ENCODE measurements at places on chromosomes 11 and 22.
A peak's percentile ranks its signal among the peaks of the same experiment; 100 is the strongest.

GRCh38 chr11:10567446-10567845 is 1.0 kb downstream of the LYVE1 start:
- no peak for DNase-seq

DNA sequence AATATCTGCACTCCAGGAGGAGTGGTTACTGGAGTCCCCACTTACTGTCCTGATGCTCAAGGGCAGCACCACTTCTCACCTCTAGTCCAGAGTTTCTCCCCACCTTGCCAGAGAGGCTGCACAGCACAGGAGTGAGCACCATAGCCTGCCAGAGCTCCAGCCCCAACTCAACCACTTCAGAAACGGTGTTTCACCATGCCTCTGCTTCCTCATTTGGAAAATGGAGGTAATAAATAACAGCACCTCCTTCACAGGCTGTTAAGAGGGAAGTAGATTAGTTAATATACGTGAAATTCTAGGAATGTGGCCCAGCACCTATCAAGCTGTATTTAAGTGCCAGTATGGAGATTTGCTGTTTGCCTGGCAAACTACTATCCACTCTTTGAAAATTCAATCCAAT is 63.0 kb downstream of the GALNT18 start:
- no peak for DNase-seq

GRCh38 chr11:128955636-128956035 is 13.0 kb upstream of the TP53AIP1 start:
- no peak for DNase-seq

DNA sequence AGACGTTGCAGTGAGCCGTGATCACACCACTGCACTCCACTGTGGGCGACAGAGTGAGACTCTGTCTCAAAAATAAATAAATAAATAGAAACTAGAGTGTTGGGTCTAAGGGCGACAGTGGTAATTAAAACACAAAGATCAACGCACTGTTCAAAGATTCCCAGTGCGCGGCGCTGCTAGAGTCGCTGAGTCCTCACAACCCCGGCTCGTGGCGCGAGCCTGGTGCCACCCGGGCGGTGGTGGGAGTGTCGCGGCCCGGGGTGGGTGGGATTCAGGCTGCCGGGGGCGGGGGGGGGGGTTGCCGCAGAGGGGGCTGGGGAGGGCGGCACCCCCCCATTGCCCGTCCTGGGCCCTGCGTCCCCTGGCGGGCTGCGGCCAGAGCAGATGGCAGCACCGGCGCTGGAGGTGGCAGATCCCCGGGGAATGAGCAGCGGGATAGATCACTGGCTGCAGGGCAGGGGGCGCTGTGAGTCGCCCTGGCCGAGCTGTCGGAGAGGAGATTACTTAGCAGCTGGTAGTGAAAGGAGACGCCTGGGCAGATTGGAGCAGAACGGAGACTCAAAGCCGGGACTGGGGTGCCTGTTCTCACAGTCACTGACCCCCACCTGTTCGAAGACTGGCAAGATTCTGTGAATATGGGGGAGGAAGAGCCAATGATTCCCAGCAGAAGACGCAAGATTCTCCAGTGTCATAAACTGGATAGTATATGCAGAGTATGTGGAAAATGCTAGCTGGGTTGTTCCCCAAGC is 30.2 kb upstream of the APOBEC3A start:
- DNase-seq, result peak; percentile 38

- DNase-seq, result no peak
These were observed 26.8 kb downstream of the CADM1 start for GRCh38 chr11:115477410-115477809.

DNA sequence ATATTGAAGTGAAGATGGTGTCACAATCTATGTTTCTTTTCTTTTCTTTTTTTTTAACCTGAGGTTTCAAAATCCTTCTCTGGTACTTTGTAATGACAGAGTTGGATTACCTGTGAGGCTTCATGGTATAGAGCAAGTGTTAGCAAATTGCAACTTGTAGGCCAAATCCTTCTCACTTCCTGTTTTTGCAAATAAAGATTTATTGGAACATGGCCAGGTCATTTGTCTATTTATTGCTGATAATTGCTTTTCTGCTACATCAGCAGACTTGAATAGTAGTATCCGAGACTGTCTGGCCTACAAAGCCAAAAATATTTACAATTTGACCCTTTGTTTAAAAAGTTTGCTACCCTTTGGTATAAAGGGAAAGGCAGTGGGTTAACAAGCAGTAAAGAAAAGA is 1059.4 kb upstream of the CCDC90B start:
- DNase-seq, result no peak

- DNase-seq, result no peak
These were observed 20.0 kb upstream of the COMT start for GRCh38 chr22:19921544-19922081.

GRCh38 chr11:119721129-119722120 is 7.6 kb downstream of the NECTIN1 start:
- no peak for DNase-seq

DNA sequence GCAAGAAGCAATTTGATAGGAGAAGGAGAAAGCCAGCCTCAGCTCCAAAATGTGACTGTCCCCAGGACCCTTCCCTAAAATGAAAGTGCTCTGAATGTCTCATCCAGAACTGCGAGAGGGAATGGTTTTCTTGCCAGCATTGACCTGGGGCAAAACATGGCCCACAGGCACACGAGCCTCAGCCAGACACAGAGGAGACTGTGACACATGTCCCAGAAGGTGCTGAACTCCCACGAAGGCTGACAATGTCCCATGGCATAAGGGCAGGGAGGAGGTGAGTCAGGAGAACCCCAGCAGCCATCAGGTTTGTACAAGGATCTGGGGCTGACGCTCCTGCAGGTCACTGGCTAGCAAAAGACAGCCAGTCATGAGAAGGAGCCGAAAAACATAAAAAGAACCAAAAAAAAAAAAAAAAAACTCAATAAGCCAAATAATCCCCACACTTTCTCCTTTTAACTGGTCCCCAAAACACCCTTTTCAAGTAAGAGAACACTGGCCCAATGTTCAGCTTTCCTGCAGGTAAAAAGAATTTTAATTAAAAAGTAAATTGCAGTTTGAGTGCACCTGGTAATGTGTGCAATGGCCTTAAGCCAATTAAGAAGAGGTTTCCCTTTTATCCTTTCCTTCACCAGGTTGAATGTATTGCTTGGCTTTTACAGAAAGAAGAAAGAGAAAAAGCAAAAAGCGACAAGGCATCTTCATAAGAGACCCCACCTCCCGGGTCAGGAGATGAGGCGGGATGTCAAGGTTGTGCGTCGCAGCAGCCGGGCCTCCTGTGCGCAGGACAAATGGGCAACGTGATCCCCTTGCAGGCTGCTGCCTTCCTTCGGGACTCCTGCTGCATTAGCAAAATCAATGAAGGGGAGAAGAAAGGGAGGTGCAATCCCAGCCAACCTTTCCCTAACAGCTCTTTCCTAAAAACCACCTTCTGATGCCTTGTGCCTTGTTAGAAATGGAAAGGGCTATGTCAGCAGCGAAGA is 43.6 kb downstream of the GALNT18 start:
- DNase-seq, result no peak

GRCh38 chr11:69828971-69829344 is 9.7 kb upstream of the FGF3 start:
- no peak for DNase-seq

DNA sequence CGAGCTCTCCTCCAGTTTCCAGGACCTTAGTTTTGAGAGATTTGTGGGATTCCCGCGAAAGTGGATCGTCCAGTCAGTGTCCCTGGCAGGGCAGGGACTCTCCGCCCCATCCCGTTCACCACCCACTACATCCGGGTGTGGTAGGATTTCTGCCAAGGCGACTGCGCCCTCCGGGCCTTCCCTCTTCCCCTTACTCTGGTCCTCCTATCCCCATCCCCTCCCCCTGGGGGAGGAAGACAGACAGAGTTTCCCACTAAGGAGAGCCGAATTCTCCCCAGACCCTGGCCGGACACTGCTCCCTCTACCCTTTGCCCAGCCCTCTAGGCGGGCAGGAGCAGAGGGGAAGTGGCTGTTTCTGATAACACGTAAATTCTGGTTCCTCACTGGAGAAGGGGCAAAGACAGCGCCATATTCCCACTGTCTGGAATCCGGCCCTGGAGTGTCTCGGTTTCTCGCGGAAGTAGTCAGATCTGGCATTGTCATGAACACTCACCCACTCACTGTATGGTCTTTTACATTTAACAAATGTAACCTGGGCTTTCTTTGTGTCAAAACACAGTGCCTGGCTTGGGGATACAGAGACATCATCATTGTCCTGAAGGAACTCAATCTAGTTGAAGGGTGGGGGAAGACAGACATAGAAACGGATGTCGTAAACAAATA is 1.1 kb upstream of the NECTIN1 start:
- no peak for DNase-seq

Measured in CD4-positive, alpha-beta T cell treated with Interleukin-6 at 100 ng/mL for 8 hours (primary cell).